ENCODE measurements at places on chromosomes 1 and 21.
A peak's percentile ranks its signal among the peaks of the same experiment; 100 is the strongest.

- DNase-seq, result no peak
These were observed 16.9 kb upstream of the COL11A1 start for GRCh38 chr1:103125219-103125618.

DNA sequence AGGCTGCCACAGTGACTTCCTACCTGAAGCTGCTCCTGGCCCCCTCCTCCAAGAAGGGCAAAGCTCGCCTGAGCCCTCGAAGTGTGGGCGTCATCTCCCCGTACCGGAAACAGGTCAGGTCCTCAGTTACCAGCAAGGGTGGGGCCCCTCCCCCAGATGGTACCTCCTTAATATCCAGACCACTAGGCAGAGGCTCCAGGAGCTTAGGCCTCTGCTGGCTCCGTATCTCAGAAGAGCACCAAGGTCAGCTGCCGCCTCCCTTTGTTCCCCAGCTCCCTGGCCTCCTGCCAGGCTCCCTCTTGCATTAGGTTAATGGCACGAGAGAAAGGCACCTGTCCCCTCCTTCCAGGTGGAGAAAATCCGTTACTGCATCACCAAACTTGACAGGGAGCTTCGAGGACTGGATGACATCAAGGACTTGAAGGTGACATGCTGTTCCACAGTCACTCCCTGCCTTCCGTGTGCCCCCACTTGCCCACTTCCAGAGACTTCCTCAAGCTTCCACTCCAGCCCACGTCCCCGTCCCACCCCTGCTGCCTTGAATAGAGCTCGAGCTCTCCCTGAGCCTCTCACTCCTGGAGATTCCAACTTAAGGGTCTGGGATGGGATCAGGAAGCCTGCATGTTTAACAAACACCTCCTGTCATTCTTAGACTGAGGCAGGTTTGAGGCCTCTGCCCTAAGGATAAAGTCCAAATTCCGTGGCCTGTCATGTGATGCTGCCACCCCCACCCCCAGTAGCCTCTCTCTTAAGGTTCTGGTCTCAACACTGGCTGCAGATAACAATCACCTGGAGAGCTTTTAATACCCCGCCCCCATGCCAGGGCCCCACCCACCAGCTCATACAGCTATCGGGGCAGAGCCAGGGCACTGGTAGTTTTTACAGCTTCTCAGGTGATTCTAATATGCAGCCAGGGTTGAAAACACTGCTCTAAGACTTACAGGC is 8.3 kb downstream of the RHOC start:
- DNase-seq, result peak; percentile 90

DNA sequence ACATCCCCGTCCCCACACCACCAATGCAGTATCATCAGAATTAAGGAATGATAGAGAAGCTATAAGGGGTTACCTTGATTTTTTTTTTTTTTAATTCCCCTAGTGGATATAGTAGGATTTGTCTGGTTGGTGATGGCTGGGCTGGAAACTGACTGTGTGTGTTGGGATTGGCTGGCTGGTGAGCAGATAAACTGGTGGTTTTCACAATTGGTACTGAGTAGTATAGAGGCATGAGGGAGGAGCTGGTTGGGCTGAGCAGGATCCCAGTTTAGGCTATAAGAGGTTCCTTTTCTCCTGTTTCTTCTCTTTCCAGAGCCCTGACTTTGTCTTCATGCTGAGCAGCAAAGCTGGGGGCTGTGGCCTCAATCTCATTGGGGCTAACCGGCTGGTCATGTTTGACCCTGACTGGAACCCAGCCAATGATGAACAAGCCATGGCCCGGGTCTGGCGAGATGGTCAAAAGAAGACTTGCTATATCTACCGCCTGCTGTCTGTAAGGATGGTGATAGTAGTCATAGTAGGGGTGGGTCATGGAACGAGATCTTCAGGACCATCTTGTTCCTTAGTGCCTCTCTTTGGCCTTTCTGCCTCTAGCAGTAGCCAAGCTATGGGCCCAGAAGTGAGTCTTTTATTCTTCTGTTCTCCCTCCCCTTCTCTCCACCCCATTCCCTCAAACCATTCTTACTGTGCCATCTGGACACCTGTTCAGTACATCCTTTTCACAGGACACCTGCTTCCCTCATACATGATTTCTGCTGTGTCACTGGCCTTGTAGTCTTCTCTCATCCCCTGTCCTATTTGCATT is 26.9 kb downstream of the RAD54L start:
- no peak for DNase-seq

DNA sequence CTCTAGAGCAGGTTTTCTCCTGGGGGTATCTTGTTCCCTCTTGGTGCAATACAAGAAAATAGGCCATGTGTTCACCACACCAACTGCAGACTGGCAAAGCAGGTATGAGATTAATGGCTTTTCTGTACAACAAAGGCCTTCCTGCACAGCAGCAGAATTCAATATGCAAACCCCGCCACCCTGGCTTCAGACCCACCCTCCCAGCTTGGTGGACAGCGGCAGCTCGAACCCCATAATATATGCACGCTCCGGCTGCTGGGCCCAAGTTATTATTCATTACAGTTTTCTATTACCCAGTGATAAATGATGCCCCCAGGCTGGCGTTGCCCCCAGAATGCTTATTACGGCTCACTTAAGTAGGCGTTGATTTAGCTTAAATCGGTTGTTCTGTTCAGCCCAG is 144.2 kb downstream of the RRAGC start:
- no peak for DNase-seq

Measured in DMS79 treated with DMSO at 0.1 percent for 48 hours (cell line).